ENCODE measurements at places on chromosomes 1 and 21.
A peak's percentile ranks its signal among the peaks of the same experiment; 100 is the strongest.

DNA sequence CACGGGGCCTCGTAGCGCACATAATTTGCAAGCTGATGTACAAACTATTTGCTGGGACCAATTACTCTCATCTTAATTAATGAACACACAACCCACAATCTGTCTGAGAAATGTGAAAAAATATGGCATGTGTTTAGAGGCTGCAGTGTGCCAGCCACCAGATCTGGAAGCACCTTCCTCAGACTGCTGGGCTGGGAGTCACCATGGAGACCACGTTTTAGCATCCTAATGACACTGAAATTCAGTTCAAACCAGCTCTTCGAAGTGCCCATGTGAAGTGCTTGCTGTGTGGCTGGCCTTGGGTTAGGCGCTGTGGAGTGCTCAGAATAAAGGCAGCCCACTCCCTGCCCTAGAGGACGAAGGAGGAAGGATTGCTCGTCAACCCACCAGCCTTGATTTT lies 482.4 kb downstream of the OMA1 start:
- DNase-seq, result no peak

DNA sequence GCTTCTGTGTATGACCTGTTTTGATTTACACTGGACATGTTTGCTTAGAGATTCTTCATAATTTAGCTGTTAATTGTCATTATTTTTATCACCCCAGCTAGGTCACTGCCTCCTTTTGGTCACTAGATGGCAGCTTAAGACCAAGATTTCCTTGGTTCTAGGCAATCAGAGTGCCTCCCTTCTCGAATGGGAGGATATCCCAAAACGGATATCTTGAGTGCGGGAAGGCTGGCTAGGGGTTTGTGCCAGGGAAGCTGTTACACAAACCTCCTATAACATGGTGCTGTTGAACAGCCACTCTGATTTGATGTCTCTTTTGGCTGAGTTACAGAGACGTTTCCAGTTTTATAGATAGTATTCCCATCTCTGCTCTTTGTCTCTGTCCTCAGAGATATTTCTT lies 283.5 kb downstream of the S1PR1 start:
- peak; percentile 19 for DNase-seq

- DNase-seq, result no peak
Measured at GRCh38 chr1:34398241-34398915, 221.7 kb downstream of the C1orf94 start.

DNA sequence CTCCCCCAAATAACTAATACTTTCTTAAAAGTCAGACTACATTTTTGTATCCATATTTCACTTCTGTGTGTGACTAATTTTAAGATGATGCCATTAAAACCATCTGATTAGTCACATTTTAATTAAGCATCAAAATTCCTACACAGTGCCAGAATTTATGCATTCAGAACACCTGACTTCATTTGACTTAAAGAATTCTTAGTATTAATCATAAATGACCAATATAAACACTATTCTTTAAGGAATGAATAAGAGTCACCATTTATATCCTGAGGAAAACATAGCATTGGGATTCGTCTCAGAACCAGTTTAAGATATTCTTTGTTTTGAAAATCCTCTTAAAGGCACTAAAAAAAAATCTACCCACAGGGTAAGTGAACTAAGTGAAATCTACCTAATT lies 37.0 kb downstream of the TM2D1 start:
- no peak for DNase-seq

DNA sequence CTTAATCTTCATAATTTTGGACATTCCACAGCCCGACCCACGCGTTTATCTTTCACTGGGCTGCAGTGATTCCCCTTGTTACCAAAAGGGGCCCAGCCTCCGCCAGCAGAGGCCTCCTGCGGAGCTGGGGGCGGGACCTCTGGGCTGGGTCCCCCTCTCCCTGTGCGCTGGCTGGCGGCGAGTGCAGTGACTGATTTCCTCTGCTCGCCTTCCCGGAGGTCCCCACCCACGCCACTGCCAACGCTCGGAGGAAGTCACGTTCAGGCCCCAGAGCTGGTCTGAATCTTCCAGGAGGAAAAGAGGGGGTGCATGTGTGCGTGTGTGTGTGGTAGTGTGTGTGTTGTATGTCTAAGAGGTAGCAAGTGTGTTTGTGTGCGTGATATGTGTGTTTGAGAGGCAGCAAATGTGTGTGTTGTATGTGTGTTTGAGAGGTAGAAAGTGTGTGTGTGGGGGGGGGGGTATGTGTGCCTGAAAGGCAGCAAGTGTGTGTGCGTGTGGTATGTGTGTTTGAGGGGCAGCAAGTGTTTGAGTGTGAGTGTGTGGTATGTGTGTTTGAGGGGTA lies 35.0 kb upstream of the JAK1 start:
- DNase-seq, result no peak

DNA sequence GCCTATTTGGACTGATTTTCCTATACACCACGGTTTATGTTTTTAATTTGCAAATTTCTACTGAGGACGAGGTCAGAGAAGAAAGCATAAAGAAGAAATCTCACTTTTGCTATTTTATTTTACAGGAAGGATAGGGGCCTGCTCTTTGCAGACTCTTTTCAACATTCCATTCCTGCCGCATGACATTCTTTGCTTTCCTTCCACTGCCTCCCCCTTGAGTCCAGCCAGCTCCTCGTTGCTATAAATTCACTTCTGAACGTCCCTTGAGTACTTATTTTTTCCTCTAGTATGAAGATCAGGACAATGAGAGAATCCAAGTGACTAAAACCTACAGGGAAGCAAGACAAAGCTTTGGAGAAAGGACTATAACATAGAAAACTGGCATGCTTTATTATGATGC lies 53.4 kb upstream of the PTGFR start:
- no peak for DNase-seq

DNA sequence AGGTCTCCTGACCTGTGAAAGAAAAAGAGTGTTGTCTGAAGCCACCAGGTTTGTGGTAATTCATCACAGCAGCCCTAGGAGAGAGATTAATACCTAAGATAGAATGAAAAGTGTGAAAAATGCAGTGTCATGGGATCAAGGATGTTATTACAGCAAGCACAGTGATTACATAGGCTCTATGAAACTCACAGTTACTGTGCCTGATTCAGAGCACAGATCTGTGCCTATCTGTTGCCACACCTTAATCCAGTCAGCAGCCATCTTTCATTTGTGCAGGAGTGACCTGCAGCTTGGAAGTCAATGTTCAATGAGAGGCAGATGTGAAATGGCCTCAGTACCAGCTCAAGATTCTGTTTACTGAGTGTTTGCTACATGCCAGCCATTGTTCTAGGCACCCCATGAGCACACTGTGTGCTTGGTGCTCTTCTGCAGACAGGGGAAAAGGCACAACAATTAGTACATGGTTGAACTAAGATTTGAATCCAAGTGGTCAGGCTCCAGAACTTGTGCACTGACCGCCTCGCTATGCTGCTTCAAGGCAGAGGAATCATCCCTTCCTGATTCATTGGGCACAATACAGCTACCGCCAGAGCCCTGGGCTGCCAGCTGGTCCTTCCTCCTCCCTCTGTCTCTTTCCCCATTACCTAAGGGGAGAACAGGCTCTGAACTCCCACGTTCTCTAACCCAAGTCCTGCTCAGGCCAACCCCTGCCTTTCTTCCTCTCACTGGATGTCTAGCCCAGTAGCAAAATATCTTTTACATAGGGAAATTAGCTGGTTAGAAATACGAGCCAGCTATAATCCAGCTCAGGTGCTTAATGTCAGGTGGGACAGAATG lies 56.3 kb upstream of the NEK2 start:
- no peak for DNase-seq

GRCh38 chr21:29639366-29640079 lies 300.3 kb downstream of the GRIK1 start:
- DNase-seq, result no peak

DNA sequence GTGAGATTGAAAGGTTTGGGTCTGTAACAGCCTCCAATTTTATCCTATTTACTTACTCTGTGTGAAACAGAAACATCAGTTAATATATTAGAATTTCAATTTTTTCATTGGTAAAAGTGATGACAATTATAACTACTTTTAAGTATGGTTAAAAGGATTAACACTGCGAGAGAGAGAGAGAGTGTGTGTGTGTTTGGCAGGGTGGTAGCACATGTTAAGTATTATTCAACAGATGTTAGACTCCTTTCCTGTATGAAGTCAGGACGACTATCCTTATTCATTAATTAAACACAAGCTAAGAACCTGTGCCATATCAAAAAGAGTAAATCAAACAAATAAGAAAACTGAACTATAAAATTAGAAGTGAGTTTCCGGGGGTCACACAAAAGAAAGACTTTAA lies 662.5 kb downstream of the PLPP3 start:
- no peak for DNase-seq

DNA sequence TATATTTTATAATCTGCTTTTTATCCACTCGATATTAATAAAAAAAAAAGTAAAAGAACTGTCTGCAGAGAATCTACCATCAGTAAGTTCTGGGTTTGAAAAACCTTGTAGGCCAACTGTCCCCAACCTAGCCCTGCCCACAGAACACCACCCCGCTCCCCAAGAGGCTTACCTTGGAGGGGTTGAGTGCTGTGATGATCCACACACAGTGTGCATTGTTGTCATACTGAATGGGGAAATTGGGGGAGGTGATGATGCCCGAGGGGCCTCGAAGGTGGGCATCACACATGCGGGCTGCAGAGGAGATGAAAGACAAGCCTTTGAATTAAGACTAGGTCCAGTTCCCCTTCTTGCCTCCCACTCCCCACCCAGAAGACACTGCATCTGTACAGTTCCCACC lies 53.3 kb upstream of the HMGB4 start:
- DNase-seq, result no peak

DNA sequence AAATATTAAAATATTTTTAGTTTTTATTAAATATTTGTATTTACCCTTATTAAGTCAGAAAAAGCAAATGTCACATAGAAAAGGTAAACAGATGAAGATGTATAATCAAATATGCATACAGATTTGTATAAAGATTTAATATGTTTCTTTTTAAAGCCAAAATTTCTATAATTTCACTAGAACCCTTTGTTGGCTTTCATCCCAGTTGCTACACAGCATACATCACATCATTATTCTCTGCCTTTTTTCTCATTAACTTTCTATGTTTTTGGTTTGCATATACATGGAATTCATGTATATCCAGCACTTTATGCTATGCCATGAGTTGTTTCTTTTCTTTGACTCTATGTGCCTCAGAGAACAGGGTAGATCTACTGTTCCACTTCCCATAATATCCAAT lies 957.9 kb upstream of the ADGRL2 start:
- DNase-seq, result no peak
